Stimulated activated CD4-positive, alpha-beta T cell treated with anti-CD3 and anti-CD28 coated beads, Interleukin-4, amount 100 ng/mL, for 4 hours (primary cell): ENCODE measurements at places on chromosomes 2 and 18.

GRCh38 chr2:62119311-62119974 lies 76.5 kb upstream of the B3GNT2 start:
- no peak for DNase-seq

GRCh38 chr2:55729136-55729685 lies 35.6 kb upstream of the PNPT1 start:
- no peak for DNase-seq

DNA sequence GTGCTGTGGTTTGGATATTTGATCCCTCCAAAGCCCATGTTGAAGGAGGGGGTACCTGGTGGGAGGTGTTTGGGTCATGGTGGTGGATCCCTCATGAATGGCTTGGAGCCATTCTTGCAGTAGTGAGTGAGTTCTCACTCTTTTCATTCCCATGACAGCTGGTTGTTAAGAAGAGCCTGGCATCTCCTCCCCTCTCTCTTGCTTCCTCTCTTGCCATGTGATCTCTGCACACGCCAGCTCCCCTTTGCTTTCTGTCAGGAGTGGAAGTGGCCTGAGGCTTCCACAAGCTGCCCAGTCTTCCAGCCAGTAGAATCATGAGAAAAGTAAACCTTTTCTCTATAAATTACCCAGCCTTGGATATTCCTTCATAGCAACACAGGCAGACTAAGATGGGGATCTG lies 8.6 kb downstream of the ADD2 start:
- no peak for DNase-seq

GRCh38 chr2:212893216-212893615 lies 258.2 kb downstream of the IKZF2 start:
- DNase-seq: no peak

GRCh38 chr2:8243748-8244400 lies 438.0 kb upstream of the ID2 start:
- no peak for DNase-seq

DNA sequence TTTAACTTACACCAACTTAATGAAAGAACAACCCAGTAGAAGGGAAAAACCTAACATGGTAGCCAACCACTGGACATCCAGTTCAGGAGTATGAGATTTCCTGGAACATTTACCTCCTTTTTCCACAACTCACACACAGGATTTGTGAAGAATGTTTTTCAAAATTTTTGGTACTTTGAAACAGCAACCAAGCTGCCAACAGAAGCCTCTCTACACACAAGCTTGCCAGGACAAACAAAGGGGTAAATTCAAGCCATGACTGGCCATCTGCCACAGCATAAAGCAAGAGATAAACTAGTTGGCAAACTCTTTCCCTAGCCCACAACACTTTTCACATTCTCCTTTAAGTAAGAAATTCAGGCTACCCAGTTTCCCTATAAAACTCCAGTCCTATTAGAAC lies 21.4 kb downstream of the MGAT4A start:
- DNase-seq: no peak

DNA sequence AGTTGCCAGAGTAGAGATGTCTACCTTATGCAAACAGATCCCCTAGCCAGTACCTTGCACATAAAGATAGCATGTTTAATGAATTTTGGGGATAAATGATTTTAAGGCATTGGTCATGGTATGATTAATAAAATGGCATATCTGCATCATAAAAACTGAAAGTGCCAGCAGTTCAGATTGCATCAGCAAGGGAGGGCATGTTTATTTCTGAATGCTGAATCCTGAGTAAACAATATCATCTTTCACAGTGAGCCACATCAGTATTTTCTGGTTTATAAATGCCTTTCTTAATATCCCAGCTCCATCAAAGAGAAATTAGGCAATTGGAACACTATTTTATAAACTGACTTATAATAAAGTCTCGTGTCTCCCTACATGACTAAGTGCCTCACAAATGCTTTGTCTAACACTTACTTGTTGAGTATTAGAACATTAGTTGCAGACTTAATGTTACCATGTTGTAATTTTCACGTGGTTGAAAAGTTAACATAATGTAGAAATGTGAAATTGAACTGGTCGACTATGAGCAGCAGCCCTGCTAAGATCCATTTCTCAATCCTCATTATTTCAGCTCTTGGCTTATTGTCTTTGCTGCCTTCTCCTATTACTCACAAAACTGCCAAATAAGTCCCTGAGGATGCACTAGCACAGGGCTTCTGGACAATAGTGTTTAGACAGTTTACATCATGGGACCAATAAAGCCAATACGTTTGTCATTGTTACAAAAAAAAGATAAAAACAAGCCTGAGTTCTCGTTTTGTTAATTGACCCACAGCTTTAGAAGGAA lies 48.0 kb downstream of the LANCL1 start:
- no peak for DNase-seq

DNA sequence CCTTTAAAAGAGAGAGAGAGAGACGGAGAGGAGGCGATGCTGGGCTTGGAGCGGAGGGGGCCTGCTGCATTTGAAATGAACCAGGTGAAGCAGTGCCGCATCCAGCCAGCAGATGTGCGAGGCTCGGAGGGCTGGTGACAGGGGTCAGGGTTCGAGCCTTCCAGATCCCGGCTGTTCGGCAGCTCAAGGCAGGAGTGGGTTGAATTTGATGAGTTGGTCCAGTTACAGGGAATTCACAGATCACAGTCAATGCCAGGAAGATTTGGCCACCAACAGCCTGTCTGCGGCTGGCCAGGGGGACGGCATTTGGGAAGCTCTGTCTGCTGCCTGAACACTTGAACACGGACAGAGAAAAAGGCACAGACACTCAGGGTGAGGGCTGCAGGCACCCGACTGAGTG lies 48.6 kb downstream of the PTGR3 start:
- DNase-seq: no peak

GRCh38 chr2:189487283-189488007 lies 46.2 kb downstream of the WDR75 start:
- no peak for DNase-seq

GRCh38 chr2:6750411-6751158 lies 115.1 kb downstream of the CMPK2 start:
- no peak for DNase-seq

GRCh38 chr2:65922794-65923193 lies 490.4 kb upstream of the SPRED2 start:
- no peak for DNase-seq

DNA sequence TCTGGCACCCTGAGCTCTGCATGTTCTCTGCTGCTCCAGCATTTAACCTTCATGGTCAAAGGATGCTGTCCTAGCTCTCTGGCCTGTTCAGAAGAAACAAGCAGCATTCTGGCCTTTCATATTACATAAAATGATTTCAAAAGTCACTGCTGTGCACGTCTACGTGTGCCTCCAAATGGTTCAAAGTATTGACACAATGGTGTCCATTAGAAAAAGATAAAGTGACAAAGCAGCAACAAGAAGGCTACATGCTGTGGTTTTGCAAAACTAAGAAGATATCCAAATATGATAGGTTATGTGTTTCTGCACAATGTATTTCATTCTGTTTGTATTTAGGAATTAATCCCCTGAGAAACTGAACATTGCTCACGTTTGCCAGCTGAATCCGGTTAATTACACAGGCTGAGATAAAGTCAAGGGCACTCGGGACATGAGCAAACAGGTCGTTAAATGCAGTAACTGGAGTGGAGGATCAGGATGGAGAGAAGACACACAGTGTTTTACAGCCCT lies 258.5 kb downstream of the DOK6 start:
- DNase-seq: no peak

DNA sequence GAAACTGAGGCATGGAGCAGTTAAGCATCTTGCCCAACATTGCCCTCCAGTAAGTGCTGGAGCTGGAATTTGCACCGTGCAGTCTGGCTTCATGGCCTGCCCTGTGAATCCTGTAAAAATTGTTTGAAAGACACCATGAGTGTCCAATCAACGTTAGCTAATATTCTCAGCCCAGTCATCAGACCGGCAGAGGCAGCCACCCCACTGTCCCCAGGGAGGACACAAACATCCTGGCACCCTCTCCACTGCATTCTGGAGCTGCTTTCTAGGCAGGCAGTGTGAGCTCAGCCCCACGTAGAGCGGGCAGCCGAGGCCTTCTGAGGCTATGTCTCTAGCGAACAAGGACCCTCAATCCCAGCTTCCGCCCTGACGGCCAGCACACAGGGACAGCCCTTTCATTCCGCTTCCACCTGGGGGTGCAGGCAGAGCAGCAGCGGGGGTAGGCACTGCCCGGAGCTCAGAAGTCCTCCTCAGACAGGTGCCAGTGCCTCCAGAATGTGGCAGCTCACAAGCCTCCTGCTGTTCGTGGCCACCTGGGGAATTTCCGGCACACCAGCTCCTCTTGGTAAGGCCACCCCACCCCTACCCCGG lies 1.3 kb downstream of the PROC start:
- DNase-seq: no peak

DNA sequence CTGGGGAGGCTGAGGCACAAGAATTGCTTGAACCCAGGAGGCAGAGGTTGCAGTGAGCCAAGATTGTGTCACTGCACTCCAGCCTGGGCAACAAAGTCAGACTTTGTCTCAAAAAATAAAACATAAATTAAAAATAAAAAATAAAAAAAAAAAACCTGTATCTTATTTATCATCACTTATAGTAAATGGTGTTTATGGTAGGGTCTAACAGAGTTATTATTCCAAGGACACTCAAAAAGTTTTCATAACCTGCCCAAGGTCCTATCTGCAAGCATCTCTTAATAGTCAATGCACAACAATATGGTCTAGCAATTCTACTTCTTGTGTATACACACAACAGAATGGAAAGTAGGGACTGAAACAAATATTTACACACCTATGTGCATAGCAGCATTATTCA lies 47.3 kb upstream of the MYCN start:
- DNase-seq: no peak

DNA sequence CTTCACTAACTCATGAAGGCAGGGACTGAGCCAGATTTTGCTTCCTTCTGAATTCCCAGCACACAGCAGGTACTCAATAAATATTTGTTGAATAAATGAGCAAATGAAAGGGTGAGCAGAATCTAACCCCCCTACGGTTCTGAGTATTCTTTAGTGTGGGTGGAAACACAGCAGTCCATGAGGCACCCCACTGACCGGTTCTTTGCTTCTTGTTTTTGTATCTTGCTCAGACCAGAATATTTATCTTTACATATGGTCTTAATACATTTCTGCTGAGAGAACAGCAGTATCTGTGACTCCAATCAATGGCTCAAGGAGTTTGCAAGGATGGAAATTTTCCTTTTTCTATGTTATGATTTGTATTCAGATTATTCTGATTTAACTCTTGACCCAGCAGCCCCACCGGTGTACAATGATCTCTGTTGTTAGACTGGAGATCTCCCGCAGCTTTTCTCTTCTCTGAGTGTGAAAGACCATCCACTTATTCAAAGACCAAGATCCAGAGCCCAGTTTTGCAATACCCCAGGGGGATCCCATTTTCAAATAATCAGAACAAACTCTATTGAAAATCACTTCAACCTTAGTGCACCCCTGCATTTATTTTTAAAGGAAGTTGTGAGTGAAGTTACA lies 506.5 kb upstream of the TNP1 start:
- no peak for DNase-seq

DNA sequence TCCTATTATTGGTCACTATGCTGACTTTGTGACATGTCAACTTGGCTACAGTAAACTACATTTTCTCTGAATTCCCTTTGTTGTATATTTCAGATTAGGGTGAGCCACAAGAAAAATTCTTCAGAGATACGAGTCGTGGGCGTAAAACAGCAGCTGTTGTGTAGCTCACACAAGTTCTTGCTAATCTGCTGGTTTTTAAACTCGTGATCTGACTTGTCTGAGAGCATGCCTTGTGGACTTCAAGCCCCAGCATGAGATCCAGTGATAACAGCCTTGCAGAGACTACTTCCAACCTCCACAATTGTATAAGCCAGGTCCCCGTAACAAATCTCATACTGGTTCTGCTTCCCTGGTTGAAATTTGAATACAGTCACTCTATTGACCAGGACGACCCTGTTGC lies 259.8 kb upstream of the LYPD1 start:
- no peak for DNase-seq

GRCh38 chr2:60313470-60314172 lies 239.8 kb downstream of the BCL11A start:
- DNase-seq: no peak

- DNase-seq: no peak
These were observed 3.2 kb downstream of the CFLAR start for GRCh38 chr2:201118961-201119854.

DNA sequence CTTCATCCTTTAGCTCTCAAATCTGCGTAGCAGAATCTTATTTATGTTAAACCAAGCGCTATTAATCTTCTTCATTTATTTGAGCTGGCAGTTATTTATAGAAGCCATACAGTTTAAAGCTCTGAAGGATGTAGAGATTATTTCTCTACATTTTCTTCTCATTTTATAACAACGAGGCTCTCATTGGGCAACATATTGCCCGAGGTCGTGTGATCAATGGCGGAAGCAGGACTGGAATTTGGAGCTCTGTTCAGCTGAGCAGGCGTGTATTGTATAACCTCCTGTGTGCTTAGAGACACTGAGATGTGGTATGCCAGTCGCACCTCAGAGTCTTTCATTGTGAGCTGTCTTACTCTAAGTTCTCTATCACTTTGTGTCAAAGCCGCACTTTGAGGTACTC lies 17.5 kb upstream of the DRC1 start:
- DNase-seq: no peak

DNA sequence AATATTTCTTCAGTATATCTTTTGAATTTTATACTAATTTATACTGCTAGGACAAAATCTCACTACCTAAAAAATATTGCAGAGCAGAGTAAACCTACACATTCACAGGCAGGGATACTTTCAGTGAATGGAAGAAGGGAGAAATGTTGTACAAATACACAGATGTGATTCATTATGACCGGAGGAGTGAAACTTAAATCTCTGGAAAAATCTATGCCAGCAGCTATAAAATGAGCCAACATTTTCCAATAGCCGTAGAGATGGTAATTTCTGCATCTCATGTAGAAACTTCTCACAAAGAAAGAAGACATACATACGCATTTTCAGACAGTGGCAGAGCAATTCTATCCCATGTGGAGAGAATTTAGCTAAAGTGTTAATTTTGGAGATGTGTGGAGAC lies 54.8 kb downstream of the KCNS3 start:
- DNase-seq: no peak

DNA sequence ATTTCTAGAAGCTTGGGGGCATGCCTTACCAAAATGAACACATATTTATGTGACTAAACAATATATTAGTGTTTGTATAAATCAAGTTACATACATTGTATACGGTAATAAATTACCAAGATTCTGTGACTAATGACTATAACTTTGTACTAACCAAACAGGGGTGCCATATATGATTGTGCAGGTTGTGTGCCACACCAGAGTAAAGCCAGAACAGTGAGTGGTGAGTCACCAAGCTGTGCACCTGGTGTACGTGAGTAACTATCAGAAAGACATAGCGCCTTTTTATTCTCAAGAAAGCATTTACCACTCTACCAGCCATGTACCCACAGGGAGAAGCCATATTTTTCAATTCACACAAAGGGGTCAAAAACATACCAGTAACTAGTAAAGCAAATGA lies 453.2 kb upstream of the PIK3C3 start:
- no peak for DNase-seq

DNA sequence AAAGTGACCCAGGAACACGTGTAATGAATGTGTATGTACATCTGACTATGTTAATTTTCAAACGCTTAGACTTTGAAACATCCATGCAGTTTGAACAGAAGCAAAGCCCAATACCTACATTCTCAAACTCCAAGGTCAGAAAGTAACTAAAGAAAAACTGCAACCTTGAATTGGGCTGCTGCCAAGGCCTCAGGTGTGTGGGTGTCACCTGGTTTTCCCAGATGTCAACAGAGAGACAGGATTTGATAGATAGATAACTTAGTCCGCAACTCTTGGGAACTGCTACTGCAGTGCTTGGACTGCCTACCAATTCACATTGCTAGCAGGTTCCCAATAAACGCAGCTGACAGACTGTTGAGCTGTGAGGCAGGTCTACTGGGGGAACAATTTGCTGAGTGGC lies 78.7 kb upstream of the PAPOLG start:
- DNase-seq: no peak
